ENCODE measurements at places on chromosomes 4 and X.

DNA sequence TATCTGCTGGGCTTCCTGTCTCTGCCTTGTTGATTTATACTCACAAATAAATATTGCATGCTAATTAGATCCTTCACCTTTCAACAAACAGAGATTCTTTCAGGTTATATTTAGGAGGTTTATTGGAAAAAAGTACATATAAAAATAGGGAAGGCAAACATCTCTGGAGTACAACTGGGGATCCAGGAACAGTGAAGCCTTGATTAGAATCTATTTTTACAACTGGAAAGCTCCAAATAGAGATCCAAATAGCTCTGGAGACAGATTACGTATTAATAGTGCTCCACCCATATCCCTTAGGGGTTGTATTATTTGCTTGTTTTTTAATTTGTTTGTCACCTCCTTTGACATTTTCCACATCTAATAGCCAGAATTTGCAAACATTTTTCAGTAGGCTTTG lies 46.9 kb upstream of the MAP9 start:
- no peak for DNase-seq

DNA sequence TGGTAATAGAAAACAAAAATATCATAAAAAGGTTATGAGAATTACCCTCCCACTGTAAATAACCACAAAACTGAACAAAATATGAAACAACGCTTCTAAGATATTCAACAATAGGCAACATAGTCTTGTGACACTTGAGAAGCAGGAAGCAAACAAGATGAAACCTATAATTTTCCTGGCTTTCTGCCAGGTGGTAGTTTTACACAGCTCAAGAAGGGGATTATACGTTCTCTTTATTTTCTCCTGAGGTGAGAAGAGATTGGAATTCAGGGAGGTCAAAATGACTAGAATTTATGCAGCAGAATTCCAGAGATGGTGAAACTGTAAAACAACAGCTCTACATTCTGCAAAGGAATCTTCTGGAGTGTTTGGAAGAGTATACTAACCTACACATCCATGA lies 186.0 kb downstream of the HHIP start:
- DNase-seq = no peak

DNA sequence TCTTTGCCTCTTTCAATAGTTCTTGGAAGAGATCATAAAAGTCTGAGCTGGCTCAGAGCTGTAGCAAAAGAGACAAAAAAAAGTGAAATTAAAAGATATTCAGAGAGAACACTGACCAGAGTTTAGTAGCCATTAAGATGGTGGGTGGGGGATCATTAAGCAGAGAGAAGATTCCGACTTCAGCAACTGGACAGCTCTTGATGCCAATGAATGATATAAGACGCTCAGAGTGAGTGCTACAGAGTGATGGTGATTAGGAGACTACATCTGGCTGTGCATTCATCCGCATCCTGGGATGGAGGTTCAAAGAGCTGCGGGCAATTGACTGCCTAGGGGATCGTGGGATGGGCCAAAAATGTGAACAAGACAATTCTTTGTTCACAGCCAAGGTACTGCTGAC lies 178.5 kb downstream of the PACRGL start:
- no peak for DNase-seq

GRCh38 chrX:102833136-102833535 lies 103.9 kb upstream of the RAB40AL start:
- DNase-seq = no peak

- DNase-seq = no peak
Observed at GRCh38 chr4:181949704-181950312, 293.4 kb upstream of the TENM3 start.

DNA sequence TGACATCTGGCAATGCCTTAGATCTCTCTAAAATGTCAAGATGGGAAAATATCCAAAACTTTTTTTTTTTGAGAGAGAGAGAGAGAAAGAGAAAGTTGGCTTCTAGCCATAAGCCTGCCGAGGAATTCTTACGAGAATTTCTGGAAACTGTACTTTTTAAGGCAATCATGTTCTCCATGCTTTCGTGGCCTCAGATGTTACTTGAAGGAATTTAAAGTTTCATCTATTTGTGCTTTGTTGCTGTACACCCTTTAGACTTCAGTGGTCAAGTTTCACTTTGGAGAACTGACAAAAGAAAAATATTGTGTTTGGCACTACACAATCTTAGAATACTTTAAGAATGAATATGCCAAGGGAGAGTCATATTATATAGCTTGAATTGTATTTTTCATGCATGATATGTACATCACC lies 53.9 kb downstream of the FAT4 start:
- DNase-seq = no peak

DNA sequence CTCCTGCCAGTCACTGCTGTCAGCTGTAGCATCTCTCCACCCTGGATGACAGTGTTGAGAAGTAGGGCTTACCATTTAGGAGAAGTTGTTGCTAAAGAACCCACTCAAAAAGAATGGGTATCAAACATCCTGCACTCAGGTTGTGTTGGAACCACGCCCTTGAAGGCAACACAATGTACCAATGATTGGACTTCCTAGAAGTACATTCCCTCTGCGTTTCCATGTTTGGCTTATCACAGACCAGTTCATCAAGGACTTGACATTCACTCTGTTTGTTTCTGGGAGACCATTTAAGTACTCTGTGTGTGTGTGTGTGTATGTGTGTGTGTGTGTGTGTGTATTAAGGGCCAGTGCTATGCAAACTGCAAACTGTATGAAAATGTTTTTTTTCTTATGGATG lies 200.6 kb upstream of the GATB start:
- DNase-seq = no peak

DNA sequence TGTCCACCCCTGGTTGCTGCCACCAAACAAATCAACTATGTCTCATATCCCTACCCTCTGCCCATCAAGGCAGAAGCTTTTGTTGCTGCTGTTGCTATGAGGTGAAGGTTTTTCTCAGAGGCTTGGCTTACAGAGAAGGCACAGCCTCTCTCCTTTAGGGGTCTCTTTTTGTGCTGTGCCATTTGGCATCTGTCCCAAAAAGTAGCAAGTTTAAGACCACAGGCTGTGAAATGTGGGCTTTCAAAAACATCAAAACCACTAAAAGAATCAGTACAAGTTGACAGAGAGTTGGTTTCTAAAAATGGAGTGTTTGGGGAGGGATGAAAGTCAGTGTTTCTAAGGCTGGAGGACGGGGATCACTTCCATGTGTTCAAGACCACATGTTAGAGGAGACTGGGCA lies 634.9 kb downstream of the BCOR start:
- DNase-seq = no peak

DNA sequence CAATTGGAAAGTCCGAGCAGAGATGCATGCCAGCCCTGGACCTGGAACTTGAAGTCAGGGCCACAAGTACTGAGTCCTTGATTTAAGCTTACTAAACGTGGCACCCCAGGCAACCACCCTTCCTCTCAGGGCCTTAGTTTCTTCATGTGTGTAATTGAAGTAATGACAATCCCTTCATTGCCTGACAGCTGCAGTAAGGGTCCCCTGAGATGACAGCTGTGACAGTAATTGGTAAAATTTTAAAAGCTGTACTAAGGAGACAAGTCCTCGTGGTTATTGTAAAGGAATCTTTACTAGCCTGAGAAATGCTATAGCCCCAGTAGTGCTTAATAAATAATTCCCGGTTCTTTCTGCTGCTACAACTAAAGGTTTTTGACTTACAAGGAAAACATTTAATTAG lies 175.1 kb upstream of the RADX start:
- DNase-seq = no peak

DNA sequence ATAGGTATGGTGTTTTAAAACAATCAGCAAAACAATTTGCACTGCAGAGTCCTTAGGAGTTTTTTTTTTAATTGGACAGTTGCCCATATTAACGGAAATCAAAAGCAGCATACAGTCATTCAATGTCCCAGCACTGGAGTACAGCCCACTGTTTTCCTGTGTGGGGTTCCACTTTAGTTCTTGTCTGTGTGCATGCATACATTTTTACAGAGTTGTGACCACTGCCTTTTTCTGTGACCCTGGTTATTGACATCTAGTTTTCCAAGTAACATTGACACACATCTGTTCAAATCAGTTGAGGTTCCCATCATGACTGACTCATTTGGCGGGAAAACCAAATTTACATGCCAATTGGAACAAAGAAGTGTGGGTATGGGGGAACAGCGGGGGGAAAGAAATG lies 83.3 kb downstream of the HPRT1 start:
- no peak for DNase-seq

DNA sequence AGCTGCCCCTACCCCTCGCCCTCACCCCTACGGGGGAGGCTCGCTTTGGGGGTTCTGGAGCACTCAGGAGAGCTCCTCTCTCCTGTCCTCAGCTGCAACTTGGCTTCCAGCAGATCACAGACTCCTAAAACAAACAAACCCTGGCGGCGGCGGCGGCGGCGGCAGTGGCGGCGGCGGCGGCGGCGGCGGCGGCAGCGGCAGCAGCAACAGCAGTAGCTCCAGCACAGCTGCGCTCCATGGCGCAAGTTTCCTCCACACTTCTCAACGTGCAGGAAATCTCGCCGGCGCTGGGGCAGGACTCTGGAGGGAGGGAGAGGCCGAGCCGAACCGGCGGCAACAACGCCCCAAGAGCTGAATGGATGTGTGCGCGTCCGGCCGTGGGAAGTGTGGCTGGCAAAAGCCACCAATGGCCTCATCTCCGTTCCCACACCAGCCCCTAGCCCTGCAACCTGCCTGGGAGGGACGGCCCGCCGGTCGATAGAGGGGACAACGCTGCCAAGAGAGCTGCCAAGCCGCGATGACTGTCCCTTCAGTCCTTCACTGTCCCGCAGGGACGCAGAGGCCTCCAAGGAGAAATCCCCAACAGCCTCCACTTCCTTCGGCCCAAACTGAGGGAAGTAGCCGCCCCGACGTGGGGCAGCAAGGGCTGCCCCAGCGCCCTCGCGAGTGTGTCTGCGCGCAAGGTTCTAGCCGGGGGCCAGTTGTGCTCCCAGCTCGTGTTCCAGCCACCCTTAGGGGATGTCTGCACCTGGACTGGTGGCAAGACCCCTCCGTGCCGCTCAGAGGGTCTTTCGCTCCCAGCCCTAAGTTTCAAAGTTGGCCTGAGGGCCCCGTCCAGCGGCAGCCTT lies 775 bp downstream of the SHROOM4 start:
- DNase-seq = no peak

DNA sequence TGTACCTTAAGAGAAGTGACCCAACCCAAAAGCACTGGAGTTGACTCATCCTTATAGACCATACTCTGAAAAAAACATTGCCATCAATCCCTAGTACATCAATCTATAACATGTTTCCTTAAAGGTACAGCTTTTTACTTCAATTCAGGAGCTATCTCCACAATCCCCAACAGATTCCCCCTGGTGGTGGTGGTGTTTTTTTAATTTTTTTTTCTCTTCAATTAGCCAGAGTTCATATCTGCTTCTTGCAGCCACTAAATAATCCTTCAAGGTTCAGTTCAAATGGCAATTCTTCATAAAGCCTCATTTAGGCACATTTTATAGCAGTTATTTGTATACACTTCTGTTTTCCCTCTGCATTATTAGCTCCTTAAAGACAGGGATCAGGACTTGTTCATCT lies 60.7 kb upstream of the KDR start:
- DNase-seq = no peak

DNA sequence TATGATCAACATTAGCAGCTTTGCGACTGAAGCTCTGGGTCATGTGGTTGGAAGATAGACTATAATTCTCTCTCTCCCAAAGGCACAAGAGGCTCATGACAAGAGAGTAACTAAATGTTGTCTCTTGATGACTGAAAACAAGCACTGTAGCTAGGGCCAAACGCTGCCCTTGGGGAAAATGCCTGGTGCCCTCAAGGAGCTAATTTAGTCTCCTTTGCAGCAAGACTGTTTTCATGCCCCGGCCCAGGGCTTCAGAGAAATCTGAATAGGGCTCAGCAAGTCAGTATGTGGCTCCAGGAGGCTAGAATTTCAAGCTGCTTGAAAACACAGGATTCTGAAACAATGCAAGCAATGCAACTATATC lies 411.9 kb downstream of the GPAT3 start:
- no peak for DNase-seq

DNA sequence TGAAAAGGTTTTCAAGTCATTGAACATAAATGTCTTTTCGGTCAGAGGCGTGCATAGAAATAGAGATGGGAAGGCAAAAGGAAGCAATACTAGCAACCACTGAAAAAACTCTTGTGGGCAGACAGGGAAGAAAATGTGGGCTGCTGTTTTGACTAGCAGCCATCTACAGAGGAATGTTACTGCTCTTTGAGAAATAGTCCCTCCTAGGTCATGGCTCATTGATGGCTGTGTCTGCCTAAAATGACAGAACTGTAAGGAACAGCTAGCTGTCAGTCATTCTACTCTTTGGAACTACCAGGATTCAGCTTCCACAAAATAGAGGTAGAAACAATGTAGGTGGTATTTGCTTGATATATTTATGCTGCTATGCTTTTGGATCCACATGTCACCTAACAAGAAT lies 26.9 kb upstream of the TMPRSS11B start:
- DNase-seq = no peak

DNA sequence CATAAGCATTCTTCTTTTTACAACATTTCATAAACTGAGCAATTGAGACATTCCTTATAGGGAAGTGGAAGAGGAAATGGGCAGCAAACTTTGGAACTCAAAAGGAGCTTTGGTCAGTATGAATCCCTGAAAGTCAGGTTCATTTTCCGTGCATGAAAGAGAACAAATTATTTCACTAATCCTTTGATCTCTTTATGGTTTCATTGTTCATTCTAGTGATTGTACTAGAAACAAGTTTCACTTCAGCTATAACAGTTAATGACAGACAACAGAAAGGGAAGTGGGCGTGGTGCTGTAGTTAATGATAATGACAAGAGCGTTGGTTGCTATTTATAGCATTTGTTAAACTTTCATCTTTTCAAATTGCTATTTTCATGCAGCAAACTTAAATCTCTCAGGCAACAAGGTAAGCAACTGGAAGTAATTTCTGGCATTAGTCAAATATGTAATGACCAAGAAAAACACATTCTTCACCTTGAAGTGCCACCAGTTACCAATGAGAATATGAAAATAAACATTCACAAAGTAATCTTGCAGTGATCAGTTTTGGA lies 98.4 kb downstream of the AREG start:
- DNase-seq = no peak

DNA sequence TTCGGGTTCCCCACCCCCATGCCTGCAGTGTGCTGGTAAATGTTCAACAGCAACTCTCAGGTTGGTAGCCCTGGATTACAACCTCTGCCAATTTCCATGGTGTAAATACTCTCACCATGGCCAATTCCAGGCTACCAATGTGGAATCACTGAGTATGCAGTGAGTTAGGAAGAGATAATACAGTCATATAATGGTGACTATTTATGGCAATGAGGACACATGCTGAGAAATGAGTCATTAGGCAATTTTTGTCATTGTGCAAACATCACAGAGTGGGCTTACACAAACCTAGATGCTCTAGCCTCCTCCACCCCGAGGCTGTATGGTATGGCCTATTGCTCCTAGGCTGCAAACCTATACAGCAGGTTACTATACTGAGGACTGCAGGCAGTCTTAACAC lies 4.6 kb upstream of the CLDN24 start:
- no peak for DNase-seq

DNA sequence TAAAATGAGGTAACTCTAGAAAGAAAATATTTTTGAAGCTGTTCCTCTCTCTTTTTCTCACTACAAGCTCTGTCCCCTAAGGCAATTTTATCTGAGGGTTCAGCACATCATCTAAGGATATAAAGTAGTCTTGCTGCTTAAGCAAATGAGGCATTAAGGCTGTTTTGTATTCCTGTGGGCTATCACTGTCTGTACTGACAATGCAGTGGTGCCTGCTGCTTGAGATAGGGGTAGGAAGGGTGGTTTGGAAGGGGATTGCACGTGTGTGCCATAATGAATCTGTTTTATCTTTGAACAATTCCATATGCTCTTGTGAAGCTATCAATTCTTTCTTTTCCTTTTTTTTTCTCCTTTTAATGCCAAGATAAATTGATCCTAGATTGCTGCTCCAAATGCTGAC lies 128.0 kb upstream of the ATOH1 start:
- no peak for DNase-seq

Measured in CD4-positive, alpha-beta T cell treated with Interleukin-6 for 4 hours (primary cell).